Gastroesophageal sphincter (tissue), 4 donors: ENCODE measurements at places on chromosomes 2 and 18. TPM values are rescaled to one million over a fixed set of nuclear protein-coding genes. Genes with fewer than 3 reads are reported as not detected.

Gene C2orf66
- not detected for total RNA-seq

Gene SLC9A2
- total RNA-seq: not detected

Gene COLEC11
- 5.0 TPM for total RNA-seq

Gene ZSWIM2
- not detected for total RNA-seq

Gene ASPRV1
- total RNA-seq: 1.3 TPM

Gene ROCK2
- total RNA-seq: 130 TPM

Gene GALNT13
- 11.9 TPM for total RNA-seq

Gene DUSP2
- total RNA-seq: 5.4 TPM

Gene DCDC2C
- 4.0 TPM for total RNA-seq

Gene PTH2R
- 0.62 TPM for total RNA-seq

Gene SOX11
- total RNA-seq: 0.94 TPM

Gene SNRNP27
- total RNA-seq: 87.8 TPM

Gene TBR1
- not detected for total RNA-seq

Gene IL1B
- total RNA-seq: 3.2 TPM

Gene TMEM247
- not detected for total RNA-seq
